ENCODE measurements at places on chromosomes 6 and 20.

GRCh38 chr20:58078741-58079522 lies 149.5 kb downstream of the ANKRD60 start:
- no peak for DNase-seq

DNA sequence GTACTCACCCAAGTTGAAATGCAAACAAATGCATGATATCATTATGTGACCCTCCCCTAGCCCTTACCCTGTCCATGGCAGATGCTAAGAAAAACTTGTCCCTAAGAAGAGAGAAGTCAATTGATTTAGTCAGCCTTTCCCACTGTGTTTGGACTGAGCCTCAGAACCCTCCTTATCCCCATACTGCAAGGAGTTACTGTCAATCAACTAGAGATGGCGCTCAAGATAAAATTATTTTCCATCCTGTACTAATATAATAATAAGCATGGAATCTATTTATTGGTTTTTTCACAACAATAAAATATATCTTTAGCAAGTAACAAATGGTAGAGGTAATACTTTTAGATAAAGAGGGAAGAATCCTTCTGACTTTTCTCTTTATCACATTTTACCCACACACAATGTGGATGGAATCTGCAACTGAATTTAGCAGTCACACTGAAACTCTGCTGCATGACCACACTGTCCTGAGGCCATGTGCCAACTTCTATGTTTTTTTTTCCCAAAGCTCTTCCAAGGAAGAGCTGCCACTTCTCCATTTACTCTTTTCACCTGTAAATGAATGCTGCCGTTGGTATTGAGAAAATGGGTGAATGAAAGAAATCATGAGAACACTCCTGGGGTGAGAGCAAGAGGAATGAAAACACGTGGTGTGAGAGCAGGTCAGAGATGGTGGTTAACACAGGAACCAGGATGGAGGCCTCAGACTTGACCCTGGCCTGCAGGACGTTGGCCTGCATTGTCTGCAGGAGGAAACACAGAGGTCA lies 10.5 kb downstream of the NT5E start:
- no peak for DNase-seq

DNA sequence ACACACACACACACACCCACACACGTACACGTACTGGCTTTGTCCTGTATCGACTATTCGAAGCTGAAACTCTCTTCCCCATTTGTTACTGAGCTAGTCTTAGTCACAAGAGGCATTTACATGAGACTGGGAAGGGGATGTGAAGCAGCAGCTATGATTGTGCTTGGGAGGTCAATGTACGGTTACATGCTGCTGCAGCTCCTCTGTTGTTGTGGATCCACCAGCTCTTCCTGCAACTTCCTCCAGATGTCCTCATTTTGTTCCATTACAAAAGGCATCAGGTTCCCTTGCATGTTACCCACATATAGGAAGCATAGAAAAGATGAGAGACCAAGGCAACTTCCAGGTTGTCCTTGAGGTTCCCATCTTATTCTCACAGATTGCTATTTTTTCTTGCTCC lies 612.4 kb upstream of the IMPG1 start:
- DNase-seq, result no peak

DNA sequence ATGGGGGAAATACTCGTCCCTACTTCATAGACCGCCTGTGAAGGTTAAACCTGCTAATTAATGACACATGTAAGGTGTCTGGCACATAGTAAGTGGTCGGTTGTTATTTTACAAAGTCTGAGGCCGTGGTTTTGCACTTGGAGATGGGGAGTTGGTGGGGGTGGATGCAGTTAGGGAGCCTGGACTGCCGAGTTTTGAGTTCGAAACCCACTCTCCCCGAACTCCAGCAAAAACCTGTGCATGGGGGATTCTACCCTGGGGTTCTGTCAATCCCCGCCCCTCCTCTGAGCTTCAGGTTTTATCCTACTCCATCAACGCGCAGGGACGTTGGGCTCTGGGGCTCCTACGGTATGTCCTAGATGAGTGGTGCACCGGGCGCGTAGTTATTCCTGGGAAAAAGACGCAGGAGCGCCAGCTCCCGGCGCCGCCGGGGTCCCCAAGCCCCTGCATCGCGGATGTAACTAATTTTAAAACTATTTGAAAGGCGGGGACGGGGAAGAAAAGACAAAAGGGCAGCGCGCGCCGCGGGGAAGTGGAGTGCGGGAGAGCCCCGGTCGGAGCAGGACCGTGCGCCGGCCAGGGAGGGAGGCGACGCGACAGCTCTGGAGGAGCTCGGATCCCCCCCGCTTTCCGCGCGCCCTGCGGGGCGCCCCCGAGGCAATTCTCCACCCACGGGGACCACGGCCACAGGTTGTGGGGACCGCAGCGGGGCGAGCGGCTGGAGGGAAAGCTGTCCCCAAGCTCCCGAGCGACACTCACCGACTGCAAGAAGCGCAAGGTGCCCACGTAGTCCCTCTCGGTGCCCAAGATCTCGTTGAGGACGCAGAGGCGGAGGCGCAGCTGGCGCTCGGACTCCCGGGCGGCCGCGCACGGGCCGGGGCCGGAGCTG lies 672 bp downstream of the PREX1 start:
- DNase-seq, result peak; percentile 42

DNA sequence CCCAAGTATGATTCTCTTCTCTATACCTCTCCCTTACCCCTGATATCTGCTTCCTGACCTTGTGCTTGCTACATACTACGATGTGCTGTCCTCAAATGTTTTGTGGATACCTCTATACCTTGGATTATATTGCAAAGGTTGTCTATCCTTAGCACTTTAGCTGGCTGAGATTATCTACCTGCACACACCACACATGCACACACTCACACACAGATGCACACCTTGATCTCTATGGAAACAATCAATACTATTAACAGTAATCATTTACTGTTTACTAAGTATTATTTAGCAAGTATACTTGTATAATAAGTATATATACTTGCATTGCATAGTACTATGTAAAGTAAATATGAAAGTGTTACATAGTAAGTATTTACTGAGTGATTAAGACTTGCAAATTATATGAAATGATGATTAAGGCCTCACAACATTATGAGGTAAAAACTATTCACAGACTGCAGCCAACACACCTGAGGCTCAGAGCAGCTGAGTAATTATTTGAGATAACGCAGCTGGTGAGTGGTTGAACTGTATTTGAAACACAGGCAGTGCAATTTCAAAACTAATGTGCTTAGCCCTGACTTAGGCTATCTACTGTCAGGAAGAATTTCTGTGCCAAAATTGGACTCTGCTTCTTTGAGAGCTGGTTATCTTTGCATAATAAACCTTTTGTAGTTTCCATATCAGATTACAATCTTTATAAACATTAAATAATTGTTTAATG lies 699.9 kb downstream of the FRK start:
- peak; percentile 81 for DNase-seq

Data from NCI-H2081 (cell line).